Omental fat pad (tissue), 4 donors: ENCODE measurements at places on chromosomes 5 and 9. TPM values are rescaled to one million over a fixed set of nuclear protein-coding genes. Genes with fewer than 3 reads are reported as not detected.

The AQP7 gene
- 202 TPM for total RNA-seq

The HBEGF gene
- total RNA-seq, result 81.8 TPM

The PCDHA6 gene
- 0.88 TPM for total RNA-seq

The BAG1 gene
- total RNA-seq, result 52.5 TPM
